ENCODE measurements at places on chromosomes 16 and 17. TPM values are rescaled to one million over a fixed set of nuclear protein-coding genes. Genes with fewer than 3 reads are reported as not detected.

DNA sequence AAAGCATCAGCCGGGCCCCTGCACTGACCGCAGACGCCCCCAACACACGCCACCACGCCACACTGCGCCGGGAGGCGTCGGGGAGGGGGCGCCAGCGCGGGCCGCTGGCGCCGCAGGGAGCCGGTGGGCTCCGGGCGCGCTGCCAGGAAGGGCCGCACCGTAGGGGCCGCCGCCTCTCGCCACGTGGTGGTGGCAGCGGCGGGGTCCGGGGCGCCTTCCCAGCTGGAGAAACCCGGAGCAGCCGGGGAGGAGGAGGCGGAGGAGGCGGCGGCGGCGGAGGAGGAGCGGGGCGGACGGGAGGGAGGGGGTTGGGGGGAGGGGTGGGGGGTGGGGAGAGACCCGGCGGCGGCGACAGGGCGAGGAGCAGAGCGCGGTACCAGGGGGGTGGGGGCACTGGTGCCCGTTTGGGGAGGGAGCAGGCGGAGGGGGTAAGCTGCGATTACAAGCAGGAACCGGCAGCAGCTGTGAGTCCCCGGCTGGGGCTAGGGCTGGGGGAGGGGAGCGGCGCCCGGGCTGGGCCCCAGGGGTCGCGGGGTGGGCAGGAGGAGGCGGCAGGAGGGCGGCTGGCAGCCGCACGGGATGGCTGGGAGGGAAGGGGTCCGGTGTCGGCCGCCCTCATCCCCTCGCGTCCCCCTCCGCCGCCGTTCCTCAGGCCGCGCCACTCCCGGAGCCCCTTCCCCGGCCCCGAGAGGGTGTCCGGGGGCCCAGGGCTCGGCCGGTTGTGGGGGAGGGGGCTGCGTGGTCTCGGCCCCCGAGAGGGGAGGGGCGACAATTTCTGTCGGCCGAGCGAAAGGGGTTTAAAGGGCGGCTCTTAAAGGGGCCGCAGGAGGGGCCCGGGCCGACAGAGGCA lies at the start of gene TBKBP1:
TBKBP1 (plus strand) TSS at position 431 of the 850 bp plus-strand sequence. CDS start 1,952 bp downstream, outside the sequence.
- DNase-seq = no peak

DNA sequence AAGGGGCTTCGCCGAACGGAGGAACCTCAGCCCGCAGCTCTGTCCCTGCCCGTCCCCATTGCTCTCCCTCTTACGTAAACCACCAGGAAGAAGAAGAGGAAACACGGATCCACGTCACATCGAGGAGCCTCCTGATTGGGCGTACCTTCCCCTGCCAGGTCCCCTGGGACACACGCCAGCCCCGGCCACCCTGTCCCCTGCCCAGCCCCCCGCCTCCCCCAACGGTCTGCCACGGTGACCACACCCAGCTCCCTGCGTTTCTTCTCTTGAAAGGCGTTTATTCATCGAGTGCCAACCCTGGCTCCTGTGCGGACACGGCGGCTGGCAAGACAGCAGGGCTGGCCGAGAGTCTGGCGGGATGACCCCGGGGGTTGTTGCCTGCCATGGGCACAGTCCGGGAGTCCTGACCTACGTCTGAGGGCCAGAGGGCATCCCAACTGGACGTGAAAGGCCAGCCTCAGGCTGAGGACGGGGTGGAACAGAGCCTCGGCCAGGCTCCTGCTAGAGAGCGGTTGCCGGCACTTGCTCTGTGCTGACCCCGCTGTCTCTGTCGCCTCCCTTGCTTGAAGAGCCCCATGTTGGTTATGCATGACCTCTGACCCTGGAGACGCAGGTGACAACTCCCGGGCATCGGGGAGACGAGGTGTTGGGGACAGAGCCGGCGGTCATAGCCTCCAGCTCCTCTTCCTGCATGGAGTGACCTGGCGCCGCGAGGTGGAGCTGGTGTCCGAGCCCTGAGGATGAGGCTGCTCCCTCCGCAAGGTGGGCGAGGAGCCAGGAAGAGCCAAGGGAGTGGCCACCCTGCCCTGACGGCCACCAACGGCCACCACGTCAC lies 40.5 kb upstream of the ACSF3 start:
- peak; percentile 87 for DNase-seq

DNA sequence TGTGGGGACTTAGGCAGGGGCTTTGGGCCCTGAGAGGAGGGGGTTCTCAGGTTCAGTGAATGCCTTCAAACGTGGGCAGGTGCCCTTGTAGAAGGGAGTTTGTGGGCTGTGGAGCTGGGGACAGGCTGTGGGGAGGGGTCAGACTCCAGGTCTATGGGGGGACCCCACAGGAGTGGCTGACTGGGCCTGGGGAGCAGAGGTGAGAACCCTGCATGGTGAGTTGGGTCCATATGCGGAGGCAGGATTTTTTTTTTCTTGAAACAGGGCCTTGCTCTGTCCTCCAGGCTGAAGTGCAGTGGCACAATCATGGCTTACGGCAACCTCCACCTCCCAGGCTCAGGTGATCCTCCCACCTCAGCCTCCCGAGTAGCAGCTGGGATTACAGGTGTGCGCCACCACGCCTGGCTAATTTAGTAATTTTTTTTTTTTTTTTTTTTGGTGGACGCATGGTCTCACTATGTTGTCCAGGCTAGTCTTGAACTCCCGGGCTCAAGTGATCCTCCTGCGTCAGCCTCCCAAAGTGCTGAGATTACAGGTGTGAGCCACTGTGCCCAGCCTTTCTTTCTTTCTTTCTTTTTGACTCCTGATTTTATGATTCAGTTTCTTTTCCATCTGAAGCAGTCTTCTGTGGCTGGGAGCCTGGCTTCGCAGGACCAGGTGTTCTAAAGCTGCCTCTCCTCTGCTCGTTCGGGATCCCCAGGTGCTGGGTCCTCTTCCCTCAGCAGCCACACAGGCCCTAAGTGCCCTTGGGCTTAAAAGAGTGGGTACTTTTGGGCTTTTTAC lies 19.0 kb upstream of the ADCY7 start:
- DNase-seq = no peak

DNA sequence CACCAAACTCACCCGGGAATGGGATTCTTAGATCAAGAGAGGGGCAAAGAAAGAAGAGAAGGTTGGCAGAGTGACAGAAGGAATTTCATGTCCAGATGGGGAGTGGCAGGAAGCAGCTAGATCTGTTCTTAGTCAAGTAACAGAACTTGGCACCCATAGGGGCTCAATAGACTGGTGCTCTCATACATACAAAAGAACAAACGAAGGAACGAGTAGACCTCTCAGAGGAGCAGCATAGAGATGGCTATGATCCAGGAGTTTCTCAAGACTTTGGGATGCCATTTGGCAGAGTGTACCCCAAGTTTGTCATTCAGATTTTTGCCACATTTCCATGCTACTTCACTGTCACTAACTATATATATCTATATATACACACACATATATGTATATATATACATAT lies 47.9 kb downstream of the GINS3 start:
- no peak for DNase-seq

GRCh38 chr17:81537343-81537855 lies 9.2 kb downstream of the FSCN2 start:
- DNase-seq = peak; percentile 43

GRCh38 chr17:67993998-67994361 lies 2.3 kb downstream of the C17orf58 start:
- no peak for DNase-seq

GRCh38 chr17:32331243-32332040 lies 10.5 kb downstream of the C17orf75 start:
- peak; percentile 13 for DNase-seq

DNA sequence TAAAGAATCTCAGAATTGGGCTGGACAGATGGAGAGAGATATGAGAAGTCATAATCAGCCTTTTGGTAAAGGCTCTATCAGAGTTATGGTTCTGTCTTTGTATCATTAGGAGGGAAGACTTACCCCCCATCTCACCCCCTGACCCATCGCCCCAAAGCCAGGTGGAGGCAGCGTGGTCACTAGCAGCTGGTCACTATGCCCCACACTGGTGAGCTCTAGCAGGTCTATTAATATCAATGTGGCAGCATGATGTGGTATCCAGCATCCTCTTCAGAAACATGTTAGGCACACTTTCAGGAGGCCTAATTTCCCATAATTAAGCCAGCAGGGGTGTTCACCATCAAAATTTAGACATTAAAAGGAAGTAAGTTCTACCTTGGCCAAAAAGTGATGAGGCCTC lies 183.8 kb upstream of the COX10 start:
- no peak for DNase-seq

GRCh38 chr17:3574231-3574630 lies 16.6 kb upstream of the TRPV3 start:
- no peak for DNase-seq

GRCh38 chr17:43403846-43404245 lies 5.1 kb downstream of the ARL4D start:
- DNase-seq = no peak

GRCh38 chr17:45284176-45285140 lies 22.6 kb upstream of the SPATA32 start:
- peak; percentile 52 for DNase-seq

GRCh38 chr17:66582373-66583111 lies 252.4 kb upstream of the CACNG5 start:
- DNase-seq = no peak

DNA sequence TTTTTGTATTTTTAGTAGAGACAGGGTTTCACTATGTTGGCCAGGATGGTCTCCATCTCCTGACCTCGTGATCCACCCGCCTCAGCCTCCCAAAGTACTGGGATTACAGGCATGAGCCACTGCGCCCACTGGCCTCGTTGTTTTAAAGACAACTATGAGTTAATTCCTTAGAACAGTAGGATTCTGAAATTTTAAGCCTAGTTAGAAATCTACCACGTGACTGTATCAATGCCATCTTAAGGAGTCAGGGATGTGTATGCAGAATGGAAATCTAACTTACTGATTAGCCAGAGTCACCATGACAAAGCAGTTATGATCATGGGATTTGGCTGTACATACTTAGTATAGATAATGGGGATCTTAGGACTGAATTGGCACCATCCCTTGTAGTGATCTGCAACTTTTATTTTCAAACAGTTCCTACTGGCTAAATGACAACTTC lies 2.8 kb downstream of the CEP20 start:
- DNase-seq = no peak

- no peak for DNase-seq
These were observed 6.7 kb downstream of the SYNGR2 start for GRCh38 chr17:78174870-78175642.

DNA sequence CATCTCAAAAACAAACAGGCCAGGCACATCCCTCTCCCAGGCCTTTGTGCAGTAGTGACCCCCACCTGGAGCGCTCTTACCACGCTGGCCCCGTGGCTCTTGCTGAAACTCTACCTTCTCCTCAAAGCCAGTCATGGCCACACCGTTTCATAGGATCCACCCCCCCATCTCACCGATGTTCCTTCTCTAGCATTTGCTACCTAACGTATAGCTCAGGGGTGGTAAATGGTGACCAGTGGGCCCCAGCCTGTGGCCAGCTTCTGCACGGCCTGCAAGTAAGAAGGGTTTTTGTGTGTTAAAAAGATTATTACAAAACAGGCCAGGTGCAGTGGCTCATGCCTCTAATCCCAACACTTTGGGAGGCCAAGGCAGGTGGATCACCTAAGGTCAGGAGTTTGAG lies 43.8 kb downstream of the RMI2 start:
- DNase-seq = no peak

DNA sequence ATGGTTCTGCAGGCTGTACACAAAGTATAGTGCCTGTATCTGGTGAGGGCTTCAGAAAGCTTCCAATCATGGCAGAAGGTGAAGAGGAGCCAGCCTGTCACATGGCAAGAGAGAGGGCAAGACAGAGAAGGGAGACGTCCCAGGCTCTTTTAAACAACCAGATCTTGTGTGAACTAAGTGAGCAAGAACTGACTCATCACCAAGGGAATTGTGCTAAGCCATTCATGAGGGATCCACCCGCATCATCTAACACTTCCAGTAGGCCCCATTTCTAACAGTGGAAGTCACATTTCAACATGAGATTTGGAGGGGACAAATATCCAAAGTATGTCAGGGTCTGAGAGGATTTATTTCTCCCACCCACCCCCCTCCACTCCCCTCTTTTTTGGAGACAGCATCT lies 56.2 kb upstream of the ELAC2 start:
- no peak for DNase-seq

DNA sequence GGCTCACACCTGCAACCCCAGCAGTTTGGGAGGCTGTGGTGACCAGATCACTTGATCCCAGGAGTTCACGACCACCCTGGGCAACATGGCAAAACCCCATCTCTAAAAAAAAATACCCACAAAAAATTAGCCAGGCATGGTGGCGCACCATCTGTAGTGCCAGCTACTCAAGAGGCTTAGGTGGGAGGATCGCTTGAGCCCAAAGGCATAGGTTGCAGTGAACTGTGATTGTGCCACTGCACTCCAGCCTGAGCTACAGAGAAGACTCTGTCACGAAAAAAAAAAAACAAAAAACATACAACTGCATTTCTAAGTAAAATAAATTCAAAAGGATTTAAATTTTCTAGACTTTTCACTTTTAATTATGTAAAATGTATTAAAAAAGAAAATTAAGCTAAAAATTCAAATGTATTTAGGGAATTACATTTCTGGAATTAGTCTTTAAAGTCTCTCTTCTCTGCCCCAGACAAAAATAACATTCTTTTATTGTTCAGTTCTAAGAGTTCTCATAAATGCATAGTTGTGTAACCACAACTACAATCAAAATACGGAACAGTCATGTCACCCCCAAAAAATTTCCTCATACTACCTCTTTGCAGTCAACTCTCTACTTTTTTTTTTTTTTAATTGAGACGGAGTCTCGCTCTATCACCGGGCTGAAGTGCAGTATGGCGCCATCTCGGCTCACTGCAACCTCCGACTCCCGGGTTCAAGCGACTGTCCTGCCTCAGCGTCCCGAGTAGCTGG lies 14.1 kb downstream of the FAM222B start:
- DNase-seq = no peak

DNA sequence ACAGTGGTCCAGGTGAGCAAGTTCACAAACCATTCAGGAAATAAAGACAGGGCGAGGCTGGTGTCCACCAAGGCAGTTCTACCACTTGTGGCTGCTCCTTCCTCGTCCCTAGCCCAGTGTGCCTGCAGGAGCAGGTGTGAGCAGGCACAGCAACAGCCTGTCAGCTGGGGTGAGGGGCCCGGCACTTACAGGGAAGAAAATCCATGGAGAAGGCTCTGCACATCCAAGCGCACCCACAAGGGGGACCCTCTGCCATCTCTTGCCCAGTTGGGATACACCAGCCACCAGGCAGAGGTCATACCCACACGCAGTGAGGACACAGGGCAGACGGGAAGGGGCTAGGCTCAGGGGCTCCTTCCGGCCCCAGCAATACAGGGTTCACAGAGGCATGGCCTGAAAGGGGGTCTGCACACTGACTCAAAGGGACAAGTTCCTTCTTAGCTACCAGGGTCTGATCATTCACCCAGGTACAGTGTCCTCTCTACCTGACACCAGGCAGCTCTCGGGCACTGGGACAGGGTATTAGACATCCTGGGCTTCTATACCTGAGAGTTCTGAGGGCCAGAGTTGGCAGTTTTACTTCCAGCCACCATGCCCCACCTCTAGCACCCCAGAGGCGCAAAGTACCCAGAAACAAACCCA lies 27.0 kb downstream of the CDIP1 start:
- DNase-seq = no peak

ALG1 gene
- 31.0 TPM for polyA plus RNA-seq

RECQL5 gene
- polyA plus RNA-seq = 32.5 TPM

ARL17B gene
- 12.0 TPM for polyA plus RNA-seq

FBXL20 gene
- polyA plus RNA-seq = 3.2 TPM

COQ9 gene
- polyA plus RNA-seq = 38.4 TPM

GP1BA gene
- not detected for polyA plus RNA-seq

NAGLU gene
- 24.9 TPM for polyA plus RNA-seq

PPM1E gene
- not detected for polyA plus RNA-seq
